ENCODE measurements at places on chromosomes 7 and 10.

DNA sequence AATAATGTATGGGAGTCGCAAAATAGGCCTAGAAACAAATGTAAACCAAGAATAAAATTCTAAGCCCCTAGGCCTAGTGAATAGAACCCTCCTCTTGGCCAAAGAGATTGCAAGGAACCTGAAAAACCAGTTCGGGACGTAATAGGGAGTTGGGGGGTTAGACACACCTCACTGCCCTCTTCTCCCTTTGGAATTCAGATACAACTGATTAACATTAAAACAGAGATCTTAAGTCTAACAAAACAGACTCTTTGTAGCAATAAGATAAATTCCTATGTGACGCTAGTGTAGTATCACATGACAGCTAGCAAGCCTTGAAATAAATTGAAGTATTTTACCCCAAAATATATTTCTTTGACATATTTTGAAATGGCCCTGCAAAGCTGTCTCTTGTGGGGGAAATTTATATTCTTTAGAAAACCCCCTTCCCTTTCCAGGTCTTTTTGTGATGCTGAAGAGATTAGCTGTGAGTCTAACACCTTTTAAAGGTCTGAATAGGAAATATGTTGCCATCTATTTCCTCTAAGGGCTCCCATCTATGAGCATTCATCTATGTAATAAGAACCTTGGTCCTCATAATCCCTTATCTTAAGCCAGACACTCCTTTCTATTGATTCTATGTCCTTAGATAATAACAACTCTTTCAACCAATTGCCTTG is 623.4 kb upstream of the NRG3 start:
- DNase-seq = no peak

- no peak for DNase-seq
Observed at GRCh38 chr10:88616250-88616977, 29.9 kb downstream of the LIPJ start.

GRCh38 chr10:117965984-117966383 is 80.8 kb downstream of the RAB11FIP2 start:
- DNase-seq = no peak

- no peak for DNase-seq
Observed at GRCh38 chr7:1476859-1477258, 17.6 kb upstream of the MICALL2 start.

- no peak for DNase-seq
Observed at GRCh38 chr10:132580143-132580542, 42.6 kb downstream of the INPP5A start.

- DNase-seq = no peak
Observed at GRCh38 chr7:132168239-132168638, 408.0 kb downstream of the PLXNA4 start.

DNA sequence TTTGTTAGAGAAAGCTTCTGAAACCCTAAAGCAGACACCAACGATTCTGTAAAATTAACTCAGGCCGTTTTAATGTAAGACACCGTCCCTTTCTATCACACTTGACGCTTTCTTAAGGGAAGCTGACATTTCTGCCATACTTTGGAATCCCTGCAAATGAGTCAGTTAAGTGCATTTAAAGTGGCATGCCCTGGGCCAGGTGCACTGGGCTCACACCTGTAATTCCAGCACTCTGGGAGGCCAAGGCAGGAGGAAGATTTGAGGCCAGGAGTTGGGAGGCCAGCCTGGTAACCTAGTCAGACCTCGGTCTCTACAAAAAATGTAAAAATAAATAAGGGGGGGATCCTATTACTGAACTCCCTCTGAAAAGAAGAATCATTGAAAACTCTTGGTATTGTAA is 4.4 kb downstream of the UBE2H start:
- no peak for DNase-seq

DNA sequence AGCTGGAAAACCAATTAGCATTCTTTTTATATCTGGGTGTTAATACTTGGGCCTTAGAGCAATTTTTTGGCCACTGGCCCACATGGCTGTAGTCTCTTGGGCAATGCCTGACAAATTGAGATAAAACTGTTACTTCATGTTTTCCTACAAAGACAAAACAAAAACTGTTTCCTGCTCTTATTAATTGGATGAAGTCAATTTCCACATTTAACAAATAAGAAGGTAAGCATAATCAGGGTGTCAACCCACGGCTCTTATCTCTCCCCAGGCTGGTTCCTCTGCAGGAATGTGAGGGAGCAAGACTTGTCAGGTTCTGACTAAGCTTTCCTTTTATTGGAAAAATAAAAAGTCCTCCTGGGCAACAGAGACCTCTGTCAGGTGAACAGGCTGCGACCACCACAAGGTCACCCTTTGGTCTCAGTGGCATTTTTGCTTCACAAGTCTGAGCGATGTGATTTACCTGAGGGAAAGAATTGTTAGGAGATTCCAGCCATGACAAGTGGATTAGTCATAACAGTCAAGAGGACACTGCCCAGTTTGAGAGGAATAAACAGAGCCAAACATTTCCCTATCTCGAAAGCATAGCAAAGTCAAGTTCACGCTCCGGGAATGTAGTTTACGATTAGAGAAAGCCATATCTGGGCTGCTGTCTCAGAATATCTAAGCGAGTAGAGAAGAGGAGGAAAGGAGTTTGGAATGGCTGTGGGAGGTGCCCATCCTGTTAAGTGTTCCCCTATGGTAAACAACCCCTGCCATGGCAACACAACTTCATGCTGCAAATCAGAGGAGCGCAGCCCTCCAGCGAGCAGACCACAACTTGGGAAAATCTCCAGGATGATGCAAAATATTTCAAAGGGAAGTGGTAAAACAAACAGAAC is 144.4 kb downstream of the TES start:
- DNase-seq = no peak

- no peak for DNase-seq
Observed at GRCh38 chr7:14339861-14340260, 350.4 kb upstream of the ETV1 start.

- no peak for DNase-seq
Observed at GRCh38 chr7:132577206-132578049, 1.2 kb upstream of the PLXNA4 start.

GRCh38 chr10:79138449-79139123 is 69.8 kb downstream of the ZMIZ1 start:
- DNase-seq = no peak

DNA sequence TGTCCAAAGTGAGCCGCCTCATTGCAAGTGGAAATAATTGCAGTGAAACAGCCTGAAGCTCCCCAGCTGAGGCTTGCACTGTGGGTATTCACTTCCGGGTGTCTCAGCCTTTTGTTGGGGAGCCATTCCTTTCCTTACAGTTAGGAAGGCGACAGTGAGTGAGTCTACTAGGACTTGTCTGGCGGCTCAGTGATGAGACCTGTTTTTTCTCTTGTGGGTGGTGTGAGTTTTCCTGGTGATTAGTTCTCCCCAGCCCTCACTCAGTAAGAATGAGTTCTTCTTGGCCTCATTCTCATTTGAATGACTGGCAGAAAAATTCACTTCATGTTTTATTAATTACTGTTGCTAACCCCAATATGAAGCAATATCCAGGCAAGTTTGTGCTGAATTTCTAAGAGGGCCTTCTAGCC is 2.6 kb downstream of the PGAM1 start:
- no peak for DNase-seq

DNA sequence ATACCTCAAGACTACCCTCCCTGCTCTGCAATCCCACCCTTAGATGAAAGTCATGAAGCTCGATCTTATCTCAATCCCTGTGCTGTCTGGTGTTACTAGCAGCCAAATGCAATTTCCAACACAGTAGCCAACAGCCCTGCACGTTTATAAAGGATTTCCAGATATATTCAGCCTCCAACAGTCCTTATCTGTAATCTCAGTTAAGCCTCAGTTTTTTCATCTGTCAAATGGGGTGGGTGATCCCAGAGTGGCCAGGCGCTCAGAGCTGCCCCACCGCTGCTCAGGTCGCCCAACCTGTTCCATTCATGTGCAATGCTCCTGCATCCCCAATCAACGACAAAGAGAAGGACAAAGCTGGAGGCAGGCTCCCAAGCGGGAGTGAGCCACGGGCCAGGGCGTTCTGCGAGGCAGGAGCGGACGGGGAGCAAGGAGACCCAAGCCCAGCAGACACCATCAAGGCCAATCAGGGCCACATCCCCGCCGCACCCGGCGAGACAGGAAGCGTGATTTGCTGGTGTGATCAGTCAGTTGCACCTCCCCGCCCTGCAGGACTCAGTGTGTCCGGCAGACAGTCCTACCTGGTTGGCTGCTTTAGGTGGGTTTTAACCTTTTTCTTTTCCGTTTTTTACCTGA is 19.7 kb downstream of the PDGFA start:
- no peak for DNase-seq

GRCh38 chr10:126674741-126675515 is 4.4 kb upstream of the C10orf90 start:
- DNase-seq = no peak

DNA sequence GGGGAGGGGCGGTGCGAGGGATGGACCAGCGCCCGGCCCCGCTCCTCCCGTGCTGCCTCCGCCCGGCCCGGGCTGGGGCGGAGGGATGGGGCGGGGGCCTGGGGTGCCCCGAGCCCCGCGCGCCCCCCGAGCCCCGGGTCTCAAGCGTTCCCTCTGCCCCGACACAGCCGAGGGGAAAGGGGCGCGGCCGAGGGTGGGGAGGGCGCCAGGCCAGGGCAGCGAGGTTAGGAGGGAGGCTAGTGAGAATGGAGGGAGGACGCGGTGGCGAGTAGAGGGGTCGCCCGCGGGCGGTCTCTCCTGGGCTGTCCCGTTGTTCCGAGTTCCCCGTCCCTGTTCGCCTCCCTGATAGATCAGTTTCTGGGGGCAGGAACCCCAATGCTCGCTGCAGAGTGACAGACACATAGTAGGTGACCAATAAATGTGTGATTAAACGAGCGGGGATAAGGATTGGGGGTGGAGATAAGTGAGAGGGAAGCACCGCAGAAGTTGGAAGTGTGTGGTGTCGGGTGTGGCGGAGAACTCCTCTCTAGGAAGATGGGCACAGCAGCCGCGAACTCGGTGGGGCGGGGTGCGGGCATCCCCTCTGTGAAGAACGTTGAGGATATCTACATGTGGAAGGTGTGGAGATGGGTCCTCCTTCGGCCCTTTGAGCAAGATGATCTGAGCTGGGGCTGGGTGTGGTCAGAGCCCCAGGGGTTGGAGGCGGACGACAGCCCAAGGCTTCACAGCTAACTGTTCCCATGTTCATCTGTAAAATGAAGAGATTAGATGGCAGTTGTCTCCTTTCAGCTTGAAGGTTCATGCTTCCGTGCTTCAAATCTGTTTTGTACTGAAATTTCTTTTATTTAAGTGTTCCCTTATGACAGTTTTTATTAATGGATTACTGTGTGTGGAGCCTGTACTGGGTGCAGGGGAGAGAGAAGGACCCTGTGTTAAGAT is 580 bp downstream of the ZNF775 start:
- no peak for DNase-seq

- no peak for DNase-seq
Observed at GRCh38 chr10:2119316-2119715, 382.0 kb upstream of the ADARB2 start.

- DNase-seq = no peak
Observed at GRCh38 chr7:134504660-134505164, 22.7 kb upstream of the AKR1B10 start.

DNA sequence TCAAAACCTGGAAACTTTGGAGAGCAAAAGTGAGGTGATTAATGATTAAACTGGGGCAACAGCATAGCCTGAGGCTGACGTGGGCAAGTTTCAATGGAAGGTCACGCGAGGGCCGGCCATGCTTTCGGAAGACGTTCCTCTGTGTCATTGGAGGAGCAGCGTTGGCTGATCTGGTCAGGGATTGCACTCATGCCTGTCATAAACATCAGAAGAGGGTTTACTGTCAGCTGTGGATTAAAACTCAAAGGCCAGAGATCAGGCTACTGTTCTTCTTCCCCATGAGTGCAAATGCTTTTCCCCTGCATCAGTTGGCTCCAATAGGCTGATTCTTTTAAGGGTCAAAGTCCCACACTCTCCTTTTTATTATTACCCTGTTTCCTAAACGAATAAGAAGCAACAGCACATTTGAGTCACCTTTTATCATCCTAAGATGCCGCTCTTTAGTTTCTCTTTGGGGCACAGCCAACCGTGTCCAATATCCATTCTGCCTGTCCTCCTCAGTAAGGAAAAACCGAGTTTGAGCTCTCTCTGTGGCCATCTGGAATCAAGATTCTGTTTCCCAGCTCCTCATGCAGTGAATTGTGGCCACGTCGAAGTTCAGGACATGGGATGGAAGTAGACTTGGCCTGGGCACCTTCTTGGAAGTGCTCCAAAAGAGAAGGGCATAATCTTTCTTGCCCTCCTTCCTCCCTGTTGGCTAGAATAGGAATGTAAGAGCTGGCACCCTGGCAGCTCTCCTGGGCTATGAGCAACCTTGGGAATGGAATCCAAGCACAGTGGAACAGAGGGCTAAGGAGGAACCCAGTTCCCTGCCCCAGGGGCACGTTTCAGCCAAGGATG is 62.5 kb upstream of the INSIG1 start:
- no peak for DNase-seq

DNA sequence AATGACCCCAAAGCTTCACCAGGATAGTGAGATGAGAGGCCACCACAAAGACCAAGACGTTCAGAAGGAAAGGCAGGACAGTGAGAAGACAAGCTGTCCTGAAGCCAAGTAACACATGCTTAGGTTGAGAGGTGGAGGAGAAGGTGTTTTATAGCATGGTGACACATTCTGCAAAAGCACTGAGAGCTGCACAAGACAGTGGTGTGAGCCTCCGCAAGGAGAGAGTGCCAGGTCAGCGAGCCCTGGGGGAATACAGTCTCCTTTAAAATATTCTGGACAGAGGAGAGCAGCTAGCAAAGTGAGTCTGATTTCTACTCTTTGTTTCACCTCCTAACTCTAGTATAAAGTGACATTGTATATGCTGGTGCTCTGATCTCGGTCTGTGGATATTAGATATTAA is 68.0 kb upstream of the VKORC1L1 start:
- DNase-seq = no peak

DNA sequence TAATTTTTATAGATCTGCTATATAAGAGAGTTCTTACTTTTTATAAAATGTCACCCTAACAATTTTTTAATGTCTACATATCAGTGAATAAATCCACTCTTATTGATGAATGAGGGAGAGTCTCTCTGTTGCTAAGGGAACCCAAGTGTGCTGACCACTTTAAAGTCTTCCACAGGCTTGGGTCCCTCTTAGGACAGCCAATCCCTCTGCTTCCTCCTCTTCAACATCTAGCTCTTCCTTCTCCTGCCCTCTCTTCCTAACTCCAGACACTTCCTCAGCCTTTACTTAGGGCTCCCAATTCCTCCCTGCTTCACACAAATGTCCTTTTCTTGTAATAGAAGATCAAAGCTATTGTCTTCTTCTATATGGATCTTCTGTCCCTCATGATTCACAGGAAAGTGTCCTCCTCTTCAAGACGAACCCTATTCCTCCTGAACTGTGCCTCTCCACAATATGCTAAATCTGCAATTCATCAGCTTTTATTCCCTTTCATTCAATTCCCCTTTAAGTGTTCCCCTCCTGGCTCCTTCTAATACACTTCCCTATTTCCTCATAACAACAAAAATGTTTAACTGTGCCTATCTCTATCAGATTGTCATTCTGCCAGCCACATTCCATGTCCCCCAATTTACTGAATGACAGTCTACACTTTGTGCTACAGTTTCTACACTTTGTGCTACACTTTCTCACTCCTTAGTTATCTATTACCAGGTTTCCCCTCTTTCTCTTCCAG is 37.7 kb downstream of the CDK6 start:
- DNase-seq = no peak

GRCh38 chr7:127650847-127651555 is 993 bp upstream of the SND1 start:
- no peak for DNase-seq

All from effector memory CD4-positive, alpha-beta T cell (primary cell).